OCI-LY7 (cell line): ENCODE measurements at places on chromosomes 1 and 21.

GRCh38 chr1:109617291-109617801, 2.1 kb downstream of the GNAT2 start:
- peak; percentile 25 for DNase-seq

- no peak for DNase-seq
Measured at GRCh38 chr1:61192663-61193330, 110.4 kb downstream of the NFIA start.

DNA sequence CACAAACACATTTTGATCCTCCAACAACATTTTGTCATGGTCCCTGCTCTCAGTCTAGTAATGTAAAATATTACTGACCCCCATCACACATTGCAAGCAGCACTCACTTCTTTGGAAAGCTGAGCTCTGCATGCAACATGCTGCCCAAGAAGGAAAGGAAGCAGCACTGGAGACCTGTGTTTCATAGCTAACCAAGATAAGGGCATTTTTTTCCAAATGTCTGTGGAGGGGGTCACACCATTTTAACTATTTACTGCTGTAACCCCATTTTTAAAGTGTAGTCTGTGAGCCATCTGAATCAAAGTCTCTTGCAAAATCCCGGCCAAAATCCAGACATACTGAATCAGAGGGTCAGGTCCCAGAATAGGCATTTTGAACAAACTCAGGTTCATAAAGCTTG, 4.5 kb upstream of the RASSF5 start:
- DNase-seq: no peak

DNA sequence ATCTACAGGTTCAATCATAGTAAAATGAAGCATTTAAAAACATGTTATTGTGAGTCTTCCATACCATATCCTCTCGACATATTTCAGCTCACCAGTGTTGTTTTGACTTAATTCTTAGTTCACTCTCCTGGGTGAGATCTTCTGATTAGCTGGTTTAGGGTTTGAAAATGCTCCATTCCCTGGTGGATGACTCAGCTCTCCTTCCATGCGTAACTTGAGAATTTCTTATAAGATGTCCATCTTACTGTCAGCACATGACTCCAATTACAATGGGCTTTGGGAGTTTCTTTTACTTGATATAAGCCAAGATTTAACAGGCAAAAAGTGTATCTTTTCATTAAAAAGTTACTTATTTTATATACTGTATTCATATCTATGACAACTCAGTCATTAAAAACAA, 476.5 kb downstream of the BRINP3 start:
- no peak for DNase-seq

- peak; percentile 53 for DNase-seq
Measured at GRCh38 chr1:93437976-93438605, 9.8 kb upstream of the FNBP1L start.

DNA sequence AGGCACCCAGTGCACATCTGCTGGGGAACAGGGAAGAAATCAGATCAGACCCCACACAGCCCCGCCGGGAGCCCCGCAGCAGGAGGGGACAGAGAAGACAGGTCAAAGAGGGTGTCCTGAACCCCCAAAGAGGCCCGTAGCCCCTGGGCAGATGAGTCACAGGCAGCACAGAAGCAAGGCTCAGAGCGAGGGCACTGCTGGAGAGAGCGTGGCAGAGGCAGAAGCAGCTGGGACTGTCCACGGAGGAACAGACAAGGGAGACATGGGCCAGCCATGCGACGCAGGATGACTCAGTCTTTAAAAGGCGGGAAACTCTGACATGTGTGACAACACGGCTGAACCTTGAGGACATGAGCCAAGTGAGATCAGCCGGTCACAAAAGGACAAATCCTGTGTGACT, 14.5 kb upstream of the PRDM16 start:
- DNase-seq: no peak

DNA sequence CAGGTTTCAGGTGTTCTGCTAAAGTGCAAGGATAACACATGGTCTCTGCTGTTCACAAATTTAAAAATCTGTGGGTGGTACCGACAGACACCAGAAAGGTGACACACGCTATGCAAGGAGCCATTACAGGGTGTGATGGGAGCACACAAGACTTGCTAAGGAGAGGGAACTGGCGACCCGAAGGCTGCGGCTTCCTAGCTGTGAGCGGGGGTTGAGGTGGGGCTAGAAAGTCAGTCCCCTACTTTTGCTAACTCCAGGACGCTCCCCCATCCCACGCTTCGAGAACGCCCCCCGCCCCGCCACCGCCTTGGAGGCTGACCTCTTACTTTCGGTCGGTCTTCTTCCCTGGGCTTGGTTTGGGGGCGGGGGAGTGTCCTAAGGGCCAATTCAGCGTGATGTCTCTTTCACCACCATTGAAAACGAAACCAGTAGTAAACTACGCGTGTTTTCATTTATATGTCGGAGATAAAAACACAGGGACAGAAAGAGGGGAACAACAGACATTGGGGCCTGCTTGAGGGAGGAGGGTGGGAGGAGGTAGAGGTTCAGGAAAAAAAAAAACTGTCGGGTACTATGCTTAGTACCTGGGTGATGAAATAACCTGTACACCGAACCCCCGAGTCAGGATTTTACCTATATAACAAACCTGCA, 1.1 kb downstream of the CKS1B start:
- DNase-seq: peak; percentile 50

GRCh38 chr1:222918801-222919477, 104.1 kb downstream of the DISP1 start:
- DNase-seq: no peak

DNA sequence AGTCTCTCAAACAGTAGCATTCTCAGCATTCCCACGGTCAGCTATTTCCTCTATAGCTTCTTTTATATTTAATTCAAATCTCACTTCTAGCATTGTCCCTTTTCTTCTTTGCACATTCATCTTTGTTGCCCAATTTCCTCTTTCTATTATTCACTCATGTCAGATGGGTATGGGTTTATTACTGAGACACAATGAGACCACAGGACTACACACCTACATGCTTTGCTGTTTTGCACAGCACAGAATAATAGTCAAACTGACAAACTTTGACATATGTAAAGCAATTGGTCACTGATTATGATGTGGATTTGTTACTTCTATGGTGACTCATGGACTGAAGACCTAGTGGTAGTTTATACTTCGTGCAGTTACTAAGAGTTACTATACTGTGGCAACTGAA, 5.8 kb upstream of the CD1C start:
- DNase-seq: peak; percentile 28

GRCh38 chr1:148315071-148315811, 163.2 kb upstream of the NBPF11 start:
- no peak for DNase-seq

- no peak for DNase-seq
Measured at GRCh38 chr1:47881505-47882442, 115.4 kb downstream of the TRABD2B start.

- DNase-seq: no peak
Measured at GRCh38 chr1:43512681-43513080, 18.0 kb upstream of the PTPRF start.

DNA sequence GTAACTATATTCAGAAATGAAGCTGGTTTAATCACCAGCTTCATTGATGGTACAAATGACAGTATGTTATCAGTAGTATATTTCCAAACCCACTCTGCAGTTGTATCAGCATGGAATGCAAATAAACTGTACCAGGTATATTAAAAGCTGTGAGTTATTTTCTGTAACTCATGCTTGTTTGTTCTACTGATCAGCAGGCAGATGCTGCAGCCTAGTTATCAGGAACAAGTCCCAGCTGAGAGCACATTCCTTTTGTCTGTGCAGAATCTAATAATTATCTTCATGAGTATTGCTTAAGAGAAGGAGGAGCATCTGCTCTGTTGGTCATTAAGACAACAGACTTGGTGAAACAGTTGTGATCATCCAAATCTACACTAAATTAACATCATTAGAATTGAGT, 1331.1 kb downstream of the MRPL39 start:
- no peak for DNase-seq
